ENCODE measurements at places on chromosomes 6 and 20.
A peak's percentile ranks its signal among the peaks of the same experiment; 100 is the strongest.

DNA sequence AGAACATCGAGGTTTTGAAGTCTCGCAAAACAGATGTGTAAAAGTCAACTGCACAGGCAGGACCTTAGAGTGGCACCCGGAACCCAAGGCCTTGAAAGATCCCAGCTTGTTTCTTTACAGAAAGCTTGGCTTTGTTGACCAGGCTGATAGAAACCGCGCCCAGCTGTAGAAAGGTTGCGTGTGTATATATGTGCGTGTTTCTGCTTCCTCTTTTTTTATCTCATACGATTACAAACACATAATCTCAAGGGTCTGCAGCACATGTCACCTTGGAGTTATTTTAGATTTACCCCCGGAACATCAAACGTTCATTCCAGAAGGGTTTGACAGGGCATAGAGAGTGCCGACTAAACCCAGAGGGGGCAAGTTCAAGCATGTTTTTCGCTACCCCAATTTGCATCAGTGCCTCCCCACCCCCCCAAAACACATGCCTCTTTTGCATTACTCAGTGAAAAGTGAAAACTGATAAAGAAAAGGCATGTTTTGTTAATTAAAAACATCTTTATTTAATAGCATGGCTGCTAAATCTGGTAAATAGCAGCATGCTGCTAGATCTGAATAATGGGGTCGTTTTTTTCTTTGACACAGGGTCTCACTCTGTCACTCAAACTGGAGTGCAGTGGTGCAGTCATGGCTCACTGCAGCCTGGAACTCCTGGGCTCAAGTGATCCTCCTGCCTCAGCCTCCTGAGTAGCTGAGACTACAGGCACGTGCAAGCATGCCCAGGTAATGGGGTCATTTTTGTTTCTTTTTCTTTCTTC, 33.2 kb upstream of the NCOA3 start:
- DNase-seq, result no peak

DNA sequence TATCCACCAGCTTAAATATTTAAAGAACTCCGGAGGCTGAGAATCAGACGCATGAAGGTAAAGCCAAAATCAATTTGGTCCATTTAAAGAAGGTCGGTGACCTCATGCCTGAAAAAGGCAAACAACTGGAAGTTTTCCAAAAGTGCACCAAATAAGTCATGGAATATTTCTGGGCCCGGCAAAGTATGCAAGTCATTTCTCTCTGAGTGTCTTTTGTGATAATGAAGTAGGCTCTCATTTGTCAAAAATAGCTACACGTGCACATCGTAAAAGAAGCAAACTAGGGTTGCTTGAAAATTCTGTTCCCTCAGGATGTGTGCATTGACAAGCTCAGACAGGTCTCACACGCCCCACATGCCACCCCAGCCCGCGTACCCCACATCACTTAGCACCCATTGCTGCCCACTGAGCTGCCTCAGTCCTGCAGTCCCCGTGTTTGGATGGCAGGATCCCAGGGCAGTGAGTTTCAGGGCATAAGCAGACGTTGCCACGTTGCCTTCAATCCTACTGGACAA, 20.5 kb upstream of the PYGB start:
- peak; percentile 94 for DNase-seq

- DNase-seq, result no peak
These were observed 145.3 kb upstream of the TCF21 start for GRCh38 chr6:133743621-133744020.

DNA sequence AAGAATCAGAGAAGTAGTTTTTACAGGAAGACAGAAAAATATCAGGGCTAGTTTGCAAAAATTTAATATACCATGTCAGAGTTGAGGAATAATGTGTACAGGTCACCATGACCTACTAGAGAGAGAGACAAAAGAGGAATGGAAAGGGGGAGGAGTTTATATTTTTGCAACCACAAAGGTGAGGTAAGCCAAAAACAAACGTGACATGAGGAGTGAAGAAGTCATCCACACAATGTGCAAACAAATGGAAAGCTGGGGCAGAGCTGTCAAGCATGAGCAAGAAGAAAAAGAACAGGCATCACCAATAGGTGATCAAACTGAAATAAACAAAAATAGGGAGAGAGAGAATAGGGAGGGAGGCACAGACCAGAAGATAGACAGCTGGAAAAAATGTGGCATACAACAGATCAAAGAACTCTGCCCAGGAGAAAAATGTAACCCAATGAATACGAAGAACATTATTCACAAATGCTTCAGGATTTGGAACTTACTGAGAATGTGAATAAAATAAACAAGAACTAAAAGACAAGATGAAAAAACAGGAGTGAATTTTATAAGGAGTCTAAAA, 15.5 kb downstream of the RARS2 start:
- DNase-seq, result no peak

DNA sequence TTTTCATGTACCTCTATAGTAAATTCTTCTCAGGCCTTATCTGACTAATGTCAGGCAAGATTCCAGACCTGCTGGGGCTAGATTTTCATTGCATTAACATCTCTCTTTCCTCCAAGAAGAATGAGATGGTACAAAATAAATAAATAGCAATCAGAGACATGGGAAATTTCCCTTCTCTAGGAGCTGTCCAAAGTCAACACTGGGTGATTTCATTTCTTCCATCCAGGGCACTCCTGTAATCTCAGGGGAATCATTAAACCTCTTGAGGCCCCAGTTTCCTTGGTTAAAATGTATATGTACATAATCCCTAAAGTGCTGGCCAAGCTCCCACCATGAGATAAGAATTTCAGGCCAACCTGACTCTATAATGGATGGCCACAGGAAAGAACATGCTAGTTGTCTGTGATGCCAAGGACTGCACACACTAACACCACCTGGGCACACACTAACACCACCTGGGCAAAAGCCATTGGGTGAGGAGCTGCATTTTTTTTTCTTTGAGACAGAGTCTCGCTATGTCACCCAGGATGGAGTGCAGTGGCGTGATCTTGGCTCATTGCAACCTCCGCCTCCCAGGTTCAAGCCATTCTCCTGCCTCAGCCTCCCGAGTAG, 912 bp downstream of the IL17F start:
- DNase-seq, result no peak

DNA sequence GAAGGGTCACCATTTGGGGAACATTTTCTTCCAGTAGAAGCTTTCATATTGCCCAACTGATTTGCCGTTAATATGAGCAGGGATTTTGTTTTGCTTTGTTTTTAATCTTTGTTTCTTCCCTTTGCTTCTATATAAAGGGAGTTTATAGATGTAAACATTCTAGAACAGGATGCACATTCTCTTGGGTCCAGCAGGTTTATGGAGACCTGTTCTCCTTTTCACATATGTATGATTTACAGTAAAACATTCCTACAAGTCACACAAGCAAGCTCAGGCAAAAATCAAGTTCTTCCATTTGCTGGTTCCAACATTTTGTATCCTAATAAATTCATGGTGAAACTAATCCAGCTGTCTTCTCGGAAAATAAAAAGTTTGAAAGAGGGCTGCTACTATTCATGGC, 1082.4 kb upstream of the FLRT3 start:
- DNase-seq, result no peak

DNA sequence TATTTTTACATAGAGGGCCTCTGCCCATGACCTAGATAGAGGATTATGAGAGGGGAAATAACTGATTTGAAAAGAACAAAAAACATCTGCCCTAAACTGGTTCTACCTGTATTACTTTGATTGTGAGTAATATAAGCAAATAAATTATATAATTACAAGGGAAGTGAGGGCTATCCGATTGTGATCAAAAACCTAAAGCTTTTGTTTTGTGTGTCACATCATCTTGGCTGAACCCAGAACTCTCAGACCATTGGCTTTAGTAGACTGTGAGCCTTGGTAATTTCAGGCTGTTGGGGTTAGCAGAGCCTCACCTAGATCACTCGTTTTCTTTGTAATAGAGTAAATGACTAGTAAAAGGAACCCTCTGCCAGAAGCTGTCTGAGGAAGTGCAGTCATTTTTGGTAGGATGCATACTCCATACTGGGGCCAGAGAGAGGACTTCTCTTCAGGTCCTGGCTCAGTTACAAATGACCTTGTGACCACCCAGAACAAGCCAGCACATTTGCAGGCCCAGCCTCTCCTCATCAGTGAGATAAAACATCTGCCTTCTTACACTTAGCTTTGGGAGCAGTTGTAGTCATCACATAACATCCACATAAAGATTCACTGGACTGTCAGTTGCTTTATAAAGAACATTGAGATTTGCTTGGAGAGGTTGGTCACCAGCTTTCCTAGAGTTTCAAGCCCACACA, 13.5 kb downstream of the STK35 start:
- DNase-seq, result peak; percentile 17

DNA sequence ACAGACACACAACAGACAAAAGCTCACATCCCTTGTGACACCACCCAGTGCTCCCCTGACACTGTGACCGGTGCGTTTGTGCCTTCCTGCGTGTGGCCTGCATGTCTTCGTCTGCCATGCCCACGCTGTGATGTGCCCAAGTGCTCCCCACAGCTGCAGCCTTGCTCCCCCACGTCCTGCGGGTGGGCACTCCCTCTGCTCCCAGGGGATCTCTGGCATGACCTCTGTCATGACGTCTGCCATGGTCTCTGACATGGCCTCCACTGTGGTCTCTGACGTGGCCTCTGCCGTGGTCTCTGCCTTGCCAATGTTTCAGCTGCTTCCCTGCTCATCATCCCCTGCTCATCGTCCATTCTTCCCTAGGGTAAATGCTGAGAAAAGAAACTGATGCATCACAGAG, 200.9 kb downstream of the DLL1 start:
- DNase-seq, result no peak

DNA sequence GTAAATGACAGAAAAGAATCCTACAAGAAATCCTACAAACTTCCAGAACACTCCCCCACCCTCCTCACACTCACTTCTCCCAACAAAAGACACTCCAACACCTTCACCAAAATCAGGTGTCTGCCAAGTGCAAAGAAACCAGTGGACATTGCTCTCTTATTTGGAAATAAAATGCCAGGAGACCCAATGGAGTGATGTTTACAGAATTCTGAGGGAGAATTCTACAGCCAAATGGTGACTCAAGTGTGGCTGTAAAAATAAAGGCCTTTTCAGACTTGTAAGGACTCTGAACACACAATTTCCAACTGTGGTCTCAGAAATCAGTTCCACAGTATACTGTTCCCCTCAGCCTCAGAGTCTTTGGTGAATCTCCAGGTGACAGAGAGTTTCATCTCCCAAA, 109.6 kb upstream of the CARMIL1 start:
- peak; percentile 58 for DNase-seq

DNA sequence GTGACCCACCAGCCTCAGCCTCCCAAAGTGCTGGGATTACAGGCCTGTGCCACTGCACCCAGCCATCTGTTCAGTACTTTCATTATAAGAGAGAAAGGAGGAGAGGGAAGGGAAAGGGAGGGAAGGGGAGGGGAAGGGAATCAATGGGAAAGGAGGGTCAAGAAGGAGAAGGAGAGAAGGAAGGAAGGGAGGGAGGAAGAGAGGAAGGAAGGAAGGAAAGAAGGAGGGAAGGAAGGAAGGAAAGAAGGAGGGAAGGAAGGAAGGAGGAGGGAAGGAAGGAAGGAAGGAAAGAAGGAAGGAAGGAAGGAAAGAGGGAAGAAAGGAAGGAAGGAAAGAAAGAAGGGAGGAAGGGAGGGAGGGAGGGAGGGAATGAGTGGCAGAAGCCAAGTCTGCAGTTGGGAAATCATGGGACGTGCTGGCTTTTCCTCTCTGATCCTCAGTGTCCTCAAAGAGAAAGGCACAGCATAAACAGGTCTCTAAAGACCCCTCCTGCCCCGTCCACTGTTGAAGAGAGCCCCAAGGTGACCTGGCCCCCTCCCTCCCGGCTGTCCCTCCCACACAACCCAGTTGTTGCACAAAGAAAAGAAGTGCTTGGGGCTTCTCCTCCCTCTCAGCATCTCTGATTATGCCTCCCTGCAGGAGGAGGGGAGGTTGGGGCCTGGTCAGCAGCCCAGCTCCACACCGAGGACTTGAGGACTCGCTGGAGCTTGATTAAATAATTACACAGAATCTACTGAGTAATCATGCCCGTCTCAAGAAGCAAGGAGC, 69.1 kb upstream of the TOP1 start:
- no peak for DNase-seq

- no peak for DNase-seq
These were observed 22.2 kb downstream of the EIF2S2 start for GRCh38 chr20:34089655-34090345.

DNA sequence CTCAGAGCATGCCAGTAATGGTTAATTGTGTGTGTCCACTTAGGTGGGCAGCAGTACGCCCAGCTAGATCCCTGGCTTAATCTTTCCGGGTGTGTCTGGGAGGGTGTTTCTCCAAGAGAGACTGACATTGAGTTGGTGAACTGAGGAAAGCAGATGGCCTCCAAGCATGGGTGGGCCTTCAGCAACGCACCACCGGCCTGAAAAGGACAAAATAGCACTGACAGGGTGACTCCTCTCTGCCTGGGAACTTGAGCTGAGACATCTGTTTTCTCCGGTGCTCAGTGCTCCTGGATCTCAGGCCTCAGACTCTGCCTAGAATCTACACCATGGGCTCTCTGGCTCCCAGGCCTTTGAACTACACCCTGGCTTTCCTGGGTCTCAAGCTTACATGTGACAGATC, 43.2 kb downstream of the C6orf118 start:
- DNase-seq, result no peak

DNA sequence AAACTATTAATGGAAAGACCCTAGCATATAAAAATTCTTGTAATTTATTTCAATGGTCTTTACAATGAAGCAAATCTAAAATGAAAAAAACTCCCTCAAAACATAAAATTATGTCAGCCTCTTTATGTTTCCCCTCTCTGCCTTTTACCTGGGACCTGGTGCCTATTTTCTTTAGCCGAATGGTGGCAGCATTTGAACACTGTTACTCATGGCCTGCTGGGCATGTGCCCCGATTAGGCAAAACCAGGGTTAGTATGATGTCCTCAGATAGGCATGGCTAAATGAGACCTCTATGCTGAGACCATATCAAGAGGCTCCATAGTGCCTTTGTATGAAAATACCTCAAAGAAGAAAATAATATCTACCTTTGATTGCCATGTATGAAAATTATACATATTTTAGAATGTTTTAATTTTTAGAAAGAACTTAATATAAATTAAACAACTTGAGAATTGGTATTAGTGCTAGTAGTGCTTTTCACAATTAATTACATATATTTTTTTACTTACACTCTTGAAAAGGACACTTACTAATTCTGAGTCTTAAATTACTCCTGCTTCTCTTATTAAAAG, 22.5 kb upstream of the C6orf58 start:
- DNase-seq, result peak; percentile 49

GRCh38 chr6:27668442-27669294, 195.8 kb upstream of the ZNF184 start:
- DNase-seq, result peak; percentile 59

GRCh38 chr20:32829311-32830005, 9.7 kb downstream of the MAPRE1 start:
- DNase-seq, result peak; percentile 32

DNA sequence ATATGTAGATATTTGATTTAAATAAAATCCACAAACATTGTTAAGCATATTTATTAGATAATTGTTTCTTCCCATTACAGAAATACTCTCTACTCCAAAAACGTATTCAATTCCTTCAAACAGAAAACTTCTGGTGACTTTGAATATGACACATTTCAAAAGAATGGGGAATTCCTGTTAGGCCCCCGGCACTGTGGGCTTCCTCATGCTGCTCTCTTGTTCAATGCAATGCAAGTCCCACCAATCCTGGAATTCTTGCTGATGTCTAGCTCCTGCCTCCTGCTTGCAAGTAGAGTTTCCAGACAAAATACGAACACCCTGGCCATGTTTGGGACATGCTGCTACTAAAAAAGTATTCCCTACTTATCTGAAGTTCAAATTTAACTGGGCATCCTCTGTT, 544.1 kb downstream of the QKI start:
- peak; percentile 81 for DNase-seq
